ENCODE measurements at places on chromosomes 13 and 19.
A peak's percentile ranks its signal among the peaks of the same experiment; 100 is the strongest.

- no peak for DNase-seq
These were observed 14.9 kb upstream of the LATS2 start for GRCh38 chr13:21076253-21076652.

DNA sequence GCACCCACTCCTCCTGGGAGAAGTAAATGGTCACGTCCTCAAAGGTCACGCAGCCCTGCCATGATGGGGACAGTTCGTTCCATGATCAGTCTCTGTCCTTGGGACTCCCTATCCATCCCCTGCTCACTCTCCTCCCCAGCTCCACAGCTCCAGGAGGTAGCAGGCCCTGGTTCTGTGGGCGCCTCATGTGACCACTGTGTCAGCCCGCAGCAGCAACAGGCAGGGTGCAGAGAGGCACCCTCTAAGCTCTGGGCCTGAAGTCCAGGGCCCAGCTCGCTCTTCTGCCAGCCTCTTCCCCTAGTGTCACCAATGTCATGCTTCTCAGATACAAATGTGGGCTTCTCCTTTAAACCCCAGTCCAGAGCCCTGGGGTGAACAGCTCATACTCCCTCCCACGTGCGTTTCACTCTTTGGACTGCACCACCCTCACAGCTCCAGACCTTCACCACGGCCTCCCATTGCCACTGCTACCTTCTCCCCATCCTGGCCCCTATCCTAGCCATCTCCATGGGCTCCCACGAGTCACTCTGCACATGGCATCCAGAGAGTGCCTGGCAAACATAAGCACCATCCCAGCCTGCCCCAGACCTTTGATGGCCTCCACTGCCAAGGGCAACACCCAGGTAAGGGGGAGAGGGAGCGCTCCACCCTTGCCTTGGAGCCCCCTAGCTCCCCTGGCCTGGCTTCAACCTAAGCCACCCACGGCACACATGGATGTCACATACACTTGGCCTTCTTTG is 2.9 kb downstream of the ZNF792 start:
- DNase-seq, result no peak

DNA sequence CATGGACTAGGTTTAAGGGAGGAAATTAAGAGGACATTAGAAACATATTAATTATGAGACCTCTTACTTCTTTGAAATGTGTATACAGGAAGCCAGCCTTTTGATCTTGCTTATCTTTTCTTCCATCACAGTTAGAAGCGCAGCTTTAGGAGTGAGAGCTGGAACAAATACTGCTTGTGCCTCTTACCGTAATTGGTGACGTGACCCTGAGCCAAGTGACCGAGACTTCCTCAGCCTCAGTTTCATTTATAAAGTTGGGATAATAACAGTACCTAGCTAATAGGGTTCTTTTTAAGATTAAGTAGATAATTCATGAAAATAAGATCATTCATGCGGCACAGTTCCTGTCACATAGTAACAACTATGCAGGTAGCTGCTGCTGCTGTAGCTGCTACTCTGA is 18.5 kb downstream of the FREM2 start:
- no peak for DNase-seq

GRCh38 chr19:3058821-3059314 is 3.4 kb downstream of the TLE5 start:
- no peak for DNase-seq

GRCh38 chr19:16370641-16371391 is 46.2 kb downstream of the KLF2 start:
- DNase-seq, result no peak

- DNase-seq, result peak; percentile 92
These were observed 318.9 kb upstream of the HTR2A start for GRCh38 chr13:47215736-47216135.

DNA sequence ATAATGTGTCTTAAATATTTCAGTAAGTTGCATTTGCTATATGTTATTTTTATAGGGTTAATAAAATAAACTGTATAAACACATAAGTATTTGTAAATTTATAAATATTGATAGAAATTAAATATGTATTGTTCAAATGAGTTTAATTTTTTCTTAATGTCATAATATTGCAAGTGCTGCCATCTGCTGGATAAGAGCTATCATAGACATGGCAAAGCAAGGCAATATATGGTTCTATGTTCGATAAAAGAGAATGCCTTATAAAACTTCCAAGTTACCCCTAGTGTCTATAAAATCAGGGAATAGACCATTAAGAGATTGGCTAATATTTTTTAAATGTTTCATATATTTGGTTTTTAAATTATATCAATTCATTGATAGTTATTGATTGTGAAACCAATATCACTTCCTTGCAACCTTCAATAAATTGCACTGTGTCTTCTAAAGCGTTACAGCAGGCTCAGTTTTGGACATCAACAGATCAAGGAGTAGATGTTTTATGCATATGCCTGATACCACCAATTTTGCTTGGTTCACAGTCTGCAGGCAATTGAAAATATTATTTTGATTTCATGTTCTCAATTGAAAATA is 29.0 kb upstream of the SLITRK6 start:
- peak; percentile 21 for DNase-seq

GRCh38 chr13:98143157-98143553 is 261 bp downstream of the FARP1 start:
- DNase-seq, result no peak

GRCh38 chr19:35062942-35063341 is 21.4 kb downstream of the HPN start:
- DNase-seq, result no peak

GRCh38 chr13:70324519-70324918 is 216.3 kb upstream of the KLHL1 start:
- DNase-seq, result no peak

DNA sequence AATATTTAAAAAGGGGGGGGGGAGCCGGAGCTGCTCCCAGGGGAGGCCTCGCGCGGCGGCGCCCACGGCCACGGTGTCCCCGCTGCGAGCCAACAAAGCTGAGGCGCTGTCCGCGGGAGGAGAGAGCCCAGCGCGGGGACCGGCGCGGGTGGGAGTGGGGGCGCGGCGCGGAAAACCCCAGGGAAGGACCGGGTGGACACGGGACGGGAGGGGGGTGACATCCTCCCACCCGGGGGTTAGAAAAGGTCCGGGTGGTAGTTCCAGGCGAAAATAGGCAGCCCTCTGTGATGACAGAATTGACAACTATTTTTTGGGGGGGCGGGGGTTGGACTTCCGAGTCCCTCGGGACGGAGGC is 11.1 kb upstream of the SOX1 start:
- DNase-seq, result no peak

- no peak for DNase-seq
These were observed 27.7 kb downstream of the MCF2L start for GRCh38 chr13:112996671-112997091.

DNA sequence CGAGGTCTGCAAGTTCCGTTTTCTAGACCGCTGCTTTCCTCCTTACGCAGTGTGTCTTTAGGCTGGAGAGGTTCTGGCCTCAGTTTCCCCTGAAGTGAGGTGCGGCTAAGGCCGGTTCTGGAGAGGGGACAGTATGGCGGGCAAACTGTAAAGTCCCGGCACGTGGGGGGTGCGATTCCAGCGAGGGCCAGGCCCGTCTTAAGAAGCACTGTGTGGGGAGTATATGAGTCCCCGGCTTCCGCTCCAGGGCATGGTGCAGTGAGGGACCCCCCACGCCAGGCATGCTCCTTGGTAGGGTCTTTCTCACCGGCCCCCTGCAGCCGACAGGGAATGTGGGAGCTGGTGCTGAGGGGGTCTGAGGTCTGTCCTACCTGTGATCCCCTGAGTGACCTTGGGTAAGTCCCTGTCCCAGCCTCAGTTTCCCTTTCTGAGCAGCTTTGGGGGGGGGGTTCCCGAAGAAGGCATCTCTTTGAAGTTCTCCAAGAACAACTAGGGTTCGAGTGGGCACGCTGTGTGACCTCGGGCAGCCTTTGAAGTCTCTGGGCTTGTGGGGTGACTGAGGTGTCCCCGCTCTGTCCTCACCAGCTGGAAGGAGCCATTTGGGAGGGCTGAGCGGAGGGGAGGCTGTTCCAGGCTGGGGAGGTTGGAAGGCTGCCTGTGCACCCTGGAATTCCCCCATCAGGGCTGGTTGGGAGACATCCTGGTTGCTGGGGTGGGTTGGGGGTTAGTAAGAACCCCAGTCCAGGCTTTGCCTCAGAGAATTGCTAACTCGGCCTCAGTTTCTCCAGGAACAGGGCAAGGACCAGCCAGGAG is 1.5 kb downstream of the NFIC start:
- peak; percentile 38 for DNase-seq

DNA sequence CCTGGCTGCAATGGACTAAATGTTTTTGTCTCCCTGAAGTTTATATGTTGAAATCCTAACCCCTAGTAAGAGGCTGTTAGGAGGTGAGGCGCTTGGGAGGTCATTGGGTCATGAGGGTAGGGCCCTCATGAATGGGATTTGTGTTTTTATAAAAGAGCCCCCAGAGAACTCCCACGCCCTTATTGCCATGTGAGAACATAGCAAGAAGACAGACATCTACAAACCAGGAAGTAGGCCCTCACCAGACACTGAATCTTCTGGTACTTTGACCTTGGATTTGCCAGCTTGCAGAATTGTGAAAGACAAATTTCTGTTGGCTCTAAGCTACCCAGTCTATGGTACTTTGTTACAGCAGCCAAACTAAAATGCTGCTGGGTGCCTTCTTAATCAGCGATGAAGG is 96.1 kb upstream of the SPATA13 start:
- DNase-seq, result no peak

DNA sequence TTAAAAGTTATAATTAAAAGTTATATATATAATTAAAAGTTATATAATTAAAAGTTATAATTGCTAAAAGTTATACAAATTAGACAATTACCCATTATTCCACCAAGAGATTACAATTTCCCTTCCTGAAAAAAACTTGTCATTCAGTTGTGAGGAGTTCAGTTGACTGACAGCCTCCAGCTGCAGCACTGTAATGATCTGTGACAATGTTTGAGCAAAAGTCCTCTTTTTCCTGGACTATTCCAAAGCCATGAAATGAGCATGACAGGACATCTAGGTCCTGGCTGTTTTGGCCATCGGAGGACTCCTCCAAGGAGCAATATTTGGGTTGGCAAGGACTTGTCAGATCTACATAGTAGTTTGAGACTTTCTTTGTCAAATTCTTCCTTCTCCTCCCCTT is 258.7 kb upstream of the EDNRB start:
- DNase-seq, result no peak

DNA sequence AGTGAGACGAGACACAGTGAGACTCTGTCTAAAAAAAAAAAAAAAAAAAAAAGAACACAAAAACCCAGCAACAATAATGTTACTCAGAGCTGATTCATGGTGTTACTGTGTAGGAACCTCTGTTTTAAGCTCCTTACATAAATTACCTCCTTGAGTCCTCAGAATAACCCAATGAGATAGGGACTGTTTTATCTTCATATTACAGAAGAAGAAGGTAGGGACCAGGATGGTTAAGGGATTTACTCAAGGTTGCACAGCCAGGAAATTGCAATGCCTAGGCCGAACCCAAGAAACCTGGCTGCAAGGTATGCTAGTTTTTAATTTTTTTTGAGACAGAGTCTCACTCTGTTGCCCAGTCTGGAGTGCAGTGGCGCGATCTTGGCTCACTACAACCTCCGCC is 1.5 kb upstream of the DAND5 start:
- no peak for DNase-seq

DNA sequence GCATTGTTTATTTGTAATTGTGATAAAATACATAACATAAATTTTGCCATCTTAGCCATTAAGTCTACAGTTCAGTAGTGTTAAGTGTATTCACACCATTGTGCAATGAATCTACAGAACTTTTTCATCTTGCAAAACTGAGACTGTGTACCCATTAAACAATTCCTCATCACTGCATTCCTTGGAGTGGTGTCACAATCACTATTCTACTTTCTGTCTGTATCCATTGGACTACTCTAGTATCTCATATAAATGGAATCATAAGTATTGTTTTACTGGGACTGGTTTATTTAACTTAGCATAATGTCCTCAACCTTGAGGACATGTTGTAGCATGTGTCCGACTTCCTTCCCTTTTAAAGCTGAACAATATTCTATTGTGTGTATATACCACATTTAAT is 36.8 kb downstream of the UFM1 start:
- no peak for DNase-seq
